Cardiac muscle cell (in vitro differentiated cells and primary cell): ENCODE measurements at places on chromosomes 12 and 14.

GRCh38 chr14:39621223-39621622, 189.0 kb upstream of the FBXO33 start:
- no peak for DNase-seq

- peak; percentile 84 for DNase-seq
Observed at GRCh38 chr12:80053051-80053790, 46.1 kb upstream of the OTOGL start.

- no peak for DNase-seq
Observed at GRCh38 chr14:80275208-80275850, 64.0 kb upstream of the DIO2 start.

GRCh38 chr12:22653075-22653474, 28.1 kb downstream of the ETNK1 start:
- DNase-seq: peak; percentile 52

DNA sequence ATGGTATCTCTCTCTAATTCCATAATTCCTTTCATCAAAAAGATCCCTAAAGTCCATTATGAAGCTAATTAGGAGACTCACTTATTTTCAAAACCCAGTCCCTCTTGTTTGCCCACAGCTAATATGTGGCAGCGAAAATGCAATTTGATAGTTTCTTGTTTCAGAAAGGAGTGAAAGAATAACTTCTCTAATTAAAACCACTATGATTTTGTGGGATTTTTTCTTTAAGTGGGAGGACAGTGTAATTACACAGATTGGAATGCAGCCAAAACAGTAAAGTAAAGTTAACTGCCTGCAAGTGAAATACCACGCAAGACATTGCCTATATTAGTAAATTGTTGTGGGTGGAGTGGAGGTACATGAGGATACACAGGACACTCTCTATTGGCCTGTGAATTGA, 50.0 kb downstream of the PTPRO start:
- DNase-seq: no peak

DNA sequence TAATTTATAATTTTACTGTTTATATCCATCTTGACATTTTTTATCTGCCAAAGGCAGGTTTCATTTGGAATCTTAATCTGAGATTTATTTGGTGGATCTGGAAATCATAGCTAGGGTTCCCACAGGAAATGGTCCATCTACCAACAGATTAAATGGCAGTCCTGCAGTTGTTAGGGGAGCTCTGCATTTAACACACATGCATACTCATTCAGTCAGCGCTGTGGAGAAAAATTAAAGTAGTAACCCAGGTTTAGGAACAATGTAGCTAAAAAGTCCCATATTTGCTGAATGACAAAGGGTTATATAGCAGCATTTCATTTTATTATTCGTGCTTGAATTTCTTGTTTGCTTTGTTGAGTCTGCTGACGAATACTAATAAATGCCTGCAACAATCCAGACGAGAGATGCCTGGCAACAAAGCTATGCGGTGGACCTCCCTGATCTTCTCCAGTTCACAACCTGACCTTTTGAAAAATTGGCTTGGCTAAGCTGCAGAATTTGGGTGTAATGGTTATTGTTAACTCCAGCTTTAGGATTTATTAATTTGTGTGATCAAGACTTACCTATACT, 59.8 kb downstream of the MIPOL1 start:
- DNase-seq: no peak

DNA sequence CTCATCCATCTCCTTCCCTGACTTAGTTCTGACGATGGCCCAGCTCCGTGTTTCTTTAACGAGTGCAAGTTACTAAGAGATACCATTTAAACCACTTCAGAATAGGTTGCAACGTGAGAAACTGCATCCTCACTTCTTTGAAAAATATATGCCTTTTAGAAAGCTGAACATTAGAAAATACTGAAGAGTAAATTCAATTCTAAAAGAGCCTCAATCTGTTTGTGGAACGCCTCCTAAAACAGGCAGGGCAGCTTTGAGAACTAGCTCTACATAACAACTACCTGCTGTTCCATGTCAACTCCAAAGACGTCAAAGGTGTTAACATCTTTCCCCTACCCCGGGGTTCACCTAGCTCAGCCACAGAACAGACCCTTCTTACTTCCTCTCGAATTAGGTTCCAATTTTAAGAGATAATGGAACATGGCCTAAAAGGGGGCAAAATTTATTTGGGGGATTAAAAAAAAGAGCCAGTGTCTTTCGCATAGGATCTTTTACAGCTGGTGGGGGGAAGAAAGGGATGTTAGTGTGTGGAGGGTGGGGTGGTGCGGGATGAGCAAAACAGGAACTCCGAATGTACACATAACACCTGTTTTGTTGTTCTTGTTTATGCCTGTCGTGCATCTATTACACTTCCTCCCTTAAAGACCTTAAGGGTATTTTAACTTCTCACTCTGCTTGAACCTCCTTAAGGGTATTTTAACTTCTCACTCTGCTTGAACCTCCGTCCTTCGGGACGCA, 3.3 kb downstream of the BHLHE41 start:
- DNase-seq: no peak

DNA sequence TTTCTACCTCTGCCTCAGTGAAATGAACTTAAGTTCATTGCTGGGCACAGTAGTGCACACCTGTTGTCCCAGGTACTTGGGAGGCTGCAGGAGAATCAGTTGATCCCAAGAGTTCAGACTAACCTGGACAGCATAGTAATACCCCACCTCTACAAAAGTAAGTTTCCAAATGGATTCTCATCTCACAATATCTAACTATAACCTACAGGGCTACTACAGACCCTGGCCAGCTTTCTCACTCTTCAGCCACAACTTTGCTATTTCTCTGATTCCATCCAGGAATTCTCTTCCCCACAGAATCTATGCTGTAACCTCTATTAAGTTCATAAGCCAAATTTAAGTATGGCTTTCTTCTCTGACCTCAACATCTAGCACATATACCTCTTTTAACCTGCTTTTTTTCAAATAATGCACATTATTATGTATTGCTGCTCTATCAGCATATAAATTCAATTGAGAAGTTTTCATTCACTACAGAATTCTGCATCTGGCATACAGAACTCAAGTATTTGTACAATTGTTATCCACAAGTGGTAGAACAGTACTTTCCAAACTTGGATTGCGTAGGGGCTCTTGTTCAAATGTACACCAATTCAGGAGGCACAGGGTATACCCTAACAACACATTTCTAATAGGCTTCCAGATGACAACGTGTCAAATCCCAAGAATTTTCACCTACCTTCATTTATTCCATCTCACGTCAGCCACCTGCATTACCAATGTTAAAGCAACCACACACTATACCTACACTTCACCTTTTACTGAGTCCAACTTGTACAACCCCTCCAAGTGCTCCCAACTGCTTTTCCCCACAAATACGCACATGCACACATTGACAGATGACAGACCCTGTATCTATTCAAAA, 3.8 kb downstream of the RPS29 start:
- DNase-seq: no peak

- peak; percentile 48 for DNase-seq
Observed at GRCh38 chr12:87217491-87217890, 811.7 kb downstream of the C12orf50 start.

GRCh38 chr12:7439579-7440505, 4.1 kb downstream of the CD163L1 start:
- peak; percentile 76 for DNase-seq

DNA sequence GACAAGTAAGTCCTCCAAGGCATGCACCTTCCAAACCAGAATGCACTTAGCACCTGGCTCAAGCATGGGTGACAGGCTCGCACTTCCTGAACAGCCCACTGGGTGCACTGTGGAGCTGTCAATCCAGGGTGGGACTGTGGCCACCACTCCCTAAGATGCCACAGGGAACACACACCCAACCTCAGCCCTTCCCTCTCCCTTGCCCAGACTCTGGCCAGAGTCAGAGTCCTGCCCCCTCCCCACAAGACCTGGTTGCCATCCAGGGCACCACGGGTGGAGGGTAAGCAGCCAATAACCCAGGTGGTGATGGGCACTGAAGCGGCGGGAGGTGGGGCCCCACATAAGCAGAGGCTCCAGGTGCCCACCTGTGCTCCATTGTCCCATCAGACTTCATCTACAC, 160.6 kb downstream of the MYRFL start:
- DNase-seq: no peak

DNA sequence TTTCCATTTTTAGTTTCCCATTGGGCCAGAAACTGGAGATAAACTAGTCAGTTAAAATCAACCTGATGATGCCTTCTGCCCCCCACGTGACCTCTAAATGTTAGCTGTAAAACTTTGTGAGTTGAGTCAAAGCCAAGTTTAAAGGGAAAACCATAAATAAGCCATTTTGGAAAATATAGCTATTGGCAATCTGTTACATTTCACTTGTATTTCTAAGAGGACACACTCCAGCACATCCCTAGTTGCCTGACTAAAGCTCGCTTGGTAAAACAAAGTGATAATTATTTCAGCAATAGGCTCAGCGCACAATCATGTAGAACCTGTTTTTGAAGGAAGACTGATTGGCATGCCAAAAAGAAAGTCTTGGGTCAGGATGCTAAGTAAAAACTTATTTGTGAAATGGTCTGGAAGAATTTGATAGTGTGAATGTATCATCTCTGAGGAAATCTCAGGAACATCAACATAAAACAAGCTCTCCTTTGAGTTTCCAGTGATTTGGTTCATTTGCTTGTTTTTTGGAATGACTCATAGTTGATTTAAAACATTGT, 49.2 kb upstream of the AEBP2 start:
- no peak for DNase-seq

- no peak for DNase-seq
Observed at GRCh38 chr12:128961957-128962356, 108.7 kb downstream of the GLT1D1 start.

DNA sequence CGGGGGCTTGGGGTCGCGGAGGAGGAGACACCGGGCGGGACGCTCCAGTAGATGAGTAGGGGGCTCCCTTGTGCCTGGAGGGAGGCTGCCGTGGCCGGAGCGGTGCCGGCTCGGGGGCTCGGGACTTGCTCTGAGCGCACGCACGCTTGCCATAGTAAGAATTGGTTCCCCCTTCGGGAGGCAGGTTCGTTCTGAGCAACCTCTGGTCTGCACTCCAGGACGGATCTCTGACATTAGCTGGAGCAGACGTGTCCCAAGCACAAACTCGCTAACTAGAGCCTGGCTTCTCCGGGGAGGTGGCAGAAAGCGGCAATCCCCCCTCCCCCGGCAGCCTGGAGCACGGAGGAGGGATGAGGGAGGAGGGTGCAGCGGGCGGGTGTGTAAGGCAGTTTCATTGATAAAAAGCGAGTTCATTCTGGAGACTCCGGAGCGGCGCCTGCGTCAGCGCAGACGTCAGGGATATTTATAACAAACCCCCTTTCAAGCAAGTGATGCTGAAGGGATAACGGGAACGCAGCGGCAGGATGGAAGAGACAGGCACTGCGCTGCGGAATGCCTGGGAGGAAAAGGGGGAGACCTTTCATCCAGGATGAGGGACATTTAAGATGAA, 630 bp downstream of the FOS start:
- peak; percentile 83 for DNase-seq

GRCh38 chr14:45104561-45104960, 20.6 kb downstream of the PRPF39 start:
- DNase-seq: no peak

DNA sequence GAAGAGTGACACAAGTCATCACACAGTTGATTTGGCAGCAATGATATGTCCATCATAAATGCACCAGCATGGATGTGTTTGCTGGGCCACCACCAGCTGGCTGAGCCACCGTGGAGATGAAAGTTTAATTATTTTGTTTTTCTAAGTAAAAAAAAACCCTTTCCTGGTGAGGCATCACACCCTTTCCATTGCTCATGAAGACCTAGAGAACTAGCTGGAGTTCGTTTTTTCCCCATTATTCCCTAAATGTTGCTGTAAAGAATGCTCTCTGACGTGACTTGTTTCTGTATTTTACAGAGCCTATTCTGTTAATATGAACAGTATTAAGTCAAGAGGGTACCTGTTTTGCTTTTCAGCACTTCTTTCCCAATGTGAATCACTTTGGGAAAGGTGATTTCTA, 257.9 kb downstream of the MSRB3 start:
- DNase-seq: no peak

- DNase-seq: no peak
Observed at GRCh38 chr12:52271158-52271557, 3.3 kb upstream of the KRT86 start.

- no peak for DNase-seq
Observed at GRCh38 chr12:128815779-128816642, 7.7 kb downstream of the SLC15A4 start.

GRCh38 chr12:109833307-109834189, at the start of gene TRPV4:
Gene TRPV4 (minus strand): TSS chr12:109833398. CDS start chr12:109814796, 18,602 bp downstream.
- DNase-seq: peak; percentile 79

DNA sequence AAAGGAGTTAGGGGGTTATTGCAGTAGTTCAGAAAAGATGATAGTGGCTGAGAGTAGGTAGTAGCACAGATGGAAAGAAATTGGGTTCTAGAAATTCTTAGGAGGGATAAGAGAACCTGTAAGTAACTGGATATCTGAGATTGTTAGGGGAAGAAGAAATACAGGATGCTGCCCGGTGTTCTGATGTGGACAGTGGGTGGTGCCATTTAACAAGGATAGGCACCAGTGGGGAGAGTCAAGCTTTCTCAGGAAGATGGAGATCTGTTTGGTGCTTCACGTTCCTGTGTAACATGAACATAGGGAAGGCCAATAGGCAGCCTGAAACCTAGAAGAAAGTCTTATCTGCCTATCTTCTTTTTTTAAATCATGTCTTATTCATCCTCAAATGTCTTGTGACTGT, 245.9 kb downstream of the NPAS3 start:
- DNase-seq: peak; percentile 27

DNA sequence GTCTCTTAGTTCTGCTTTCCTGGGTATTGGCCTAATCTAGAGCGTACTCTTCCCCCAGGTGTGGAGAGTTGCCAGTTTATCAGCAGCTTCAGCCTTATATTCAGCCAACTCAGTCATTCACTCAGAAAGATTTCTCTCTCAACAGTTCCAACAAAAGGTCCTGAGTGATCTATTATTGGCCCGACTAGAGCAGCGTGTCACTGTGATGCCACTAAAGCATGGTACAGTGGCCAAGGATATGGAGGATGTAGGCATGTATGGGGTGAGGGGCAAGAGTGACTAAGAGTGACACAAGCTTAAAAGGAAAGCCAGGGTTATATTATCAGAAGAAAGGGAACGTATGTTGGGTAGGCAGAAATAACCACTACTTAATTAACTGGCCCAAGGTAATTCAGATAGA, 4.8 kb downstream of the NOPCHAP1 start:
- no peak for DNase-seq

- no peak for DNase-seq
Observed at GRCh38 chr12:1047898-1048660, 57.1 kb downstream of the ERC1 start.

- no peak for DNase-seq
Observed at GRCh38 chr14:78143489-78144145, 26.6 kb upstream of the NRXN3 start.

- DNase-seq: no peak
Observed at GRCh38 chr12:92551853-92552397, 150.9 kb upstream of the PLEKHG7 start.
